ENCODE measurements at places on chromosomes 12 and 14.

DNA sequence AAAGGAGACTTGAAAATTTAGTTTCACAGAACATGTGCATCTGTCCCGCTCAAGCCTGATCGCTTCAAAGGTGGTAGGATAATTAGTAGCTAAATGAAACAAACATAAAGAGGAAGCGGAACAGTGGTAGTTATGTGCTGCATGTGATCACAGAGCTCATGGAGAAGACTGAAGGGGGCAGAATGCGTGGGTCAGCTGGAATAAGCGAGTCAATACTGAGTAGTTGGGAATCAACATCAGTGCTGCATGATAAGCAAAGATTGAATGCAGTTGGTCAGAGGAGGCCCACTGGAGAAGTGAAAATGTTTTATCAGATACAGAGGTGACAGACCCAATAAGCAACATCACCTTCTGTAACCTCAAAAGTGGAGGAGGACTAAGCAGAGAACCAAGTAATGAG, 95.1 kb upstream of the RFX4 start:
- no peak for DNase-seq

- no peak for DNase-seq
Measured at GRCh38 chr14:88605594-88605993, 42.8 kb downstream of the ZC3H14 start.

GRCh38 chr14:50038398-50039119, 77.8 kb downstream of the VCPKMT start:
- DNase-seq, result no peak

DNA sequence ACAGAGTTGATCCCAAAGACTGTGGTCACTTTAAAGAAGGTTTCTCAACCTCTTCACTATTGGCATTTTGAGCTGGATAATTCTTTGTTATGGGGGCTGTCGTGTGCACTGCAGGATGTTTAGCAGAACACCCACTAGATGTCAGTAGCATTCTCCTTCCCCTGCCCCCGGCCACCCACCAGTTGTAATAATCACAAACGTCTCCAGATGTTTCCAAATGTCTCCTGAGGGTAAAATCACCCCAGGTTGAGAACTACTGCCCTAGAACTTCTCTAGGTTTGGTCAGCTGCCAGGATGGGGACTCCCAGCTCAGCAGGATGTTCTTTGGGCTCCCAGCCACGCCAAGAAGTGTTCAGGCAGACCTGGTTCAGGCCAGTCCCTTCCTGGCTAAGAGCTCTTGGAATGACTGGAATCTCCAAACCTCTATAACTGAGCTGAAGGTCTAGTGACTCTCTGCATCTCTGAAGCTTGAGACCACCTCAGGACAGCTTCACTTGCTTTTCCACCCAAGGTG, 12.5 kb upstream of the AJUBA start:
- no peak for DNase-seq

DNA sequence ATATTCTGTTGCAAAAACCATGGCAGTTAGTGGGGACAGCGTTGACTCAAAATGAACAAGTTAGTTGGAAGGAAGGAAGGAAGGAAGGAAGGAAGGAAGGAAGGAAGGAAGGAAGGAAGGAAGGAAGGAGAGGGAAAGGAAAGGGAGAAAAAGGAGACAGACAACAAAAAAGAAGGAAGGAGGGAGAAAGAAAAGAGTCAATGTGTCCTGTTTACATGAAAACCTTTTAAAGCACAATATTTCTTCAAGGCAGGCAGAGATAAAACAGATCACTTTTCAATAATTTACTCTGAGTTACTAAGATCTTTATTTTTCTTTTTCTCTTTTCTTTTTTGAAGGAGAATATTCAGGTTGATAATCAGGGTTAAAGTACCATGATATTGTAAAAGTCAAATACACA, 99.4 kb downstream of the CCER1 start:
- no peak for DNase-seq

- DNase-seq, result no peak
Measured at GRCh38 chr14:84750284-84750683, 779.7 kb upstream of the FLRT2 start.

DNA sequence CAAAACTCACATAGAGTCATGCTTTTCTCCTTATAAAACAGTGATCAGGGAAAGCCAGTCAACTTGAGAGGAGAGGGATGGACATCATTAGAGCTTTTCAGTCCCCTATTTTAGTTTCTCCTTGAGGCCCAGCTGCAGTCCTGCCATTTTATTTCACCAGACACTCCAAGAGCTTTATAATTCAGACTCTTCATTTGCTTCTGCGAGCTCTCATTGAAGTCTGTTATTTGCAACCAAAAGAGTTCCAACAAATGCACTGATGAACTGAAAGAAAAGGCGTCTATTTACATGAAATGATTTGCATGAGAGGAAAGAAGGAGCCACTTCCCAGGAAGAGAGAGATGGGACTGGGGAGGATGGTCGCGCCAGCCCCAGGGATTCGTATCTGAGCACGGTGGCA, 86.8 kb downstream of the NDUFA12 start:
- no peak for DNase-seq

GRCh38 chr12:9344541-9344940, 136.3 kb upstream of the PZP start:
- DNase-seq, result no peak

DNA sequence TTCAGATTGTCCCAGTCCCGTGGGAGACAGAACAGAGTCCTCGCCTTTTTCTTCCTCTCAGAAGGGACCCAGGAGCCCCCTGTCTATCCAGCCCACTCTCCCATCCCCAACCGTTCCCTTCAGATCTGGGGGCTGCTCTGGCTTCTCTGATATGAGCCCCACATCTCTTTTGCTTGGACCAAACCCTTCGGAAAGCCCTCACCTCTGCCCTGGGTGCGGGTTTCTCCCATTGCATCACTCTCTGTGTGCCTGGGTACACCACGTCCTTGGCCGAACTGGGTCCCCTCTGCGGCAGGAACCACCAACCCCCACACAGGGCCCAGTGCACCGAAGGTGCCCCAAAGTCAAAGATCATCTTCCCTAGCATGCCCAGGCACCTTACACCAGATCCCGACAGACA, 87.8 kb downstream of the DICER1 start:
- DNase-seq, result peak; percentile 71

- no peak for DNase-seq
Measured at GRCh38 chr14:104224131-104224505, 85.7 kb downstream of the KIF26A start.

DNA sequence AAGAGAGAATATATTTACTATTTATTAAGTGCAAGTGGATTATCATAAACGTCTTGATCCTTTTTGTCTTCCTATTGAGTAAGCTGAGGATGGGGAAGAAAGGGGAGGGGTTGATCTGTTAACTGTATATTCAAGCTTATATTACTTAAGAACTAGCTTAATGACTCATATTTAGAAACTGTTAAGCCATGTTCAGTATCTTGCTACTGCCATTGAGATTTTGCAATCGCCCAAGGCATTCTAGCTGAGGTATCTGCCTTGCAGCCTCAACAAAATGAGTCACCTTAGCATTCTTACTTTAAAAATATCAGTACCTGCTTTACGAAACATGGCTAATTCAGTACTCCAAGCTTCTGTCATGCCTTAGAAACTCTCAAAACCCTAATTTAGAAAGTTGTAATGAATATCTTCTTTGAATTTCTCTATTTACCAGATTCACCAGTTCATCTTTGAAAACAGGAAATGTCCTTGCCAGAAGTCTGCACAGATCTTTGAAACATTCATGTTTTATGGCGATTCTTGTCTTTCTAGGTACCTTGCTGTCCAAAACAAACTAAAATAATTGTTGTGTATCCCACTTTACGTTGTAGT, 76.1 kb downstream of the ALG10B start:
- DNase-seq, result no peak

- no peak for DNase-seq
Measured at GRCh38 chr12:39490500-39491282, 47.8 kb upstream of the KIF21A start.

- DNase-seq, result no peak
Measured at GRCh38 chr14:23633160-23633701, 2.9 kb upstream of the DHRS2 start.

- DNase-seq, result no peak
Measured at GRCh38 chr12:121364683-121365121, 12.5 kb upstream of the ANAPC5 start.

DNA sequence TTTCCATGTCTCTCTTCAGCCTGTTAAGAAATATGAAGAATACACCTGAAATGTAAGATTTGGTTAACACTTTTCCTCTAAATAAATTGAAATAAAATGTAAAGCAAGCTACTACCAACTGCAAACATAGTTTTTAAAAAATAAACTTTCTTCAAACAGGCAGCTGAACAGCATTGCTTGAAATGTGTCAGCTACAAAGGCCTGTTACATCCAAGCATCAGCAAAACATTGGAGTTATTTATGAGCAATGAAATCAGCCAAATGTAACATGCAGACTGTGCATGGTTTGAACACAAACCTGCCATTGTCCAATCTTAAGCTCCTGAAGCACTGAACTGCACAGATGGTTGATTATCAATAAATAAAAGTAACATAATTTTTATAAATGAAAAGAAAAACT, 291.3 kb downstream of the ACSS3 start:
- no peak for DNase-seq

GRCh38 chr14:101845896-101846295, 84.4 kb downstream of the PPP2R5C start:
- no peak for DNase-seq

DNA sequence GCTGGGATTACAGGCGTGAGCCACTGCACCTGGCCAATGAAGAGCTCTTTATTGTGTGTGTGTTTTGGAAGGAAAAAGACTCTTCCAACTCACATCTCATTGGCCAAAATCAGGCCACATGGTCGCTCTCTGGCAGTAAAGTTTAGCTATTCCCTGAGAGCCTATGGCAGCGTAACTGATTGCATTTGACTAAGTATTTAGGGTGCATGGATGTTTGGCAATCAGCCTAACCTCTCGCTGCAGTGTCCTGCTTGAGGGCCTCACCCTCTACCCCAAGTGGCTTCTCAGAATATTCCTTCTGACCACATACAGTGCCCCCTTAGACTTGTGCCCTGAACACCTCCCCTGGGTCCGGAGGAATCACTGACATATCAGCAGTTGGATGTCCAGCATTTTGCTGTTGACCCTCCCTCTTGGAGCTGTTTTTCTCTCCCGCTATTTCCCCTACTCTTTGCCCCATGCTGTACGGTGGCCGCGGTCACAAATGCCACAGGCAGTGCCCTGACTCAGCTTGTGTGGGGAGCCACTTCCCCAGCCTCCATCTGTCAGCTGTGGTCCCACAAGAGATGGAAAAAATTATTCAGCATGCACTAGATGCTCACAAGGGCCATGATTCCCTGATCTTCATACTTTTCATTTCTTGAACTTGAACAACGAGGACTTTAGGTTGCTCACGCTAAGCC, 9.5 kb downstream of the PHETA1 start:
- DNase-seq, result no peak

DNA sequence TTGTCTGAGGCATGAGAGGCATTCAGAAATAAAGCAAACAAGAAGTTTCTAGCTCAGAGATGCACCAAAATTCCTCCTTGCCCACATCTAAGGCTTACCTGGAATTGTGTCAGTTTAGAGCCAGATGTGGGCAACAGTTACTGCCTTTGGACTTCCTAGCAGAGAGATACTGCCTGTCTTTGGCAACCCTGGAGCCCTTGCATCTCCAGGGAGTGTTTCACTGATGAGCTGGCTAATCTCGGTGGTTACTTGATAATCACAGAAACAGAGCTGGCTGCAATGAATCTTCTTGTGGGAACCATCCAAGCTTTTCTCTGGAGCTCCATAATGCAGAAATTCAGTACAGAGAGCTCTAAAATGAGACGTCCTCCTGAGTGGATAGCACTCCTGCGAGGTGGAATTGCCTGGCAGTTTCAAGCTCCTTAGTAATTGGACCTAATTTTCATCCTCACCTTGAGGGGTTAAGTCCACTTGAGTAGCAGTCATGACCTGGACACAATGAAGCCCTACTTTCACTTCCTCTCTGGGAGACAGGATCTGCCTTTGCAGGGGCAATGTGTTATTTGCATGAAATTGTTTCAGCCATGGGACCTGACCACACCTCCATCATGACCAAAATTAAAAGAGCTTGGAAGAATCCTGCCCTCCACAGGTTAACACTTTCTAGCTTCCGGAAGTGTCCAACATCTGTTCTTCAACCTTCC, 108.8 kb upstream of the ARHGAP5 start:
- DNase-seq, result no peak
